DMS 273 treated with DMSO at 0.1 percent for 48 hours (cell line): ENCODE measurements at places on chromosomes 2 and 18.

DNA sequence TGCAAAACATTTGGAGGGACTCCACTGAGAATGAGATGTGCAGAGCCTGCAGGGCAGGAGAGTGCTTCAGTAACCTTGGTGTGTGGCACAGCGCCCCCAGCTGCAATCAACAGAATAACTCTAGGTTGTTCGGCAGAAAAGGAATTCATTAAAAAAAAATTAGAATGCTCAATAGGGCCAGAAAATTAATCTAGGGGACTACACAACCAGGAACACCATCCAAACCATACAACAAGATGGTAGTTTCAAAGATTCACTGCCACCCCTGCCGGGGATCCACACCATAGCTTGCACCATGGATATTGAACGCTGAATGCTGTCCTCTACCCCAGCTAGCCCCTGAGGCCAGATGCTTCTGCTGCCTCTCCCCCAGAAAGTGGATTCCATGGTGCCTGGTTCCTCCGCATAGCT is 50.1 kb downstream of the THUMPD2 start:
- no peak for DNase-seq

DNA sequence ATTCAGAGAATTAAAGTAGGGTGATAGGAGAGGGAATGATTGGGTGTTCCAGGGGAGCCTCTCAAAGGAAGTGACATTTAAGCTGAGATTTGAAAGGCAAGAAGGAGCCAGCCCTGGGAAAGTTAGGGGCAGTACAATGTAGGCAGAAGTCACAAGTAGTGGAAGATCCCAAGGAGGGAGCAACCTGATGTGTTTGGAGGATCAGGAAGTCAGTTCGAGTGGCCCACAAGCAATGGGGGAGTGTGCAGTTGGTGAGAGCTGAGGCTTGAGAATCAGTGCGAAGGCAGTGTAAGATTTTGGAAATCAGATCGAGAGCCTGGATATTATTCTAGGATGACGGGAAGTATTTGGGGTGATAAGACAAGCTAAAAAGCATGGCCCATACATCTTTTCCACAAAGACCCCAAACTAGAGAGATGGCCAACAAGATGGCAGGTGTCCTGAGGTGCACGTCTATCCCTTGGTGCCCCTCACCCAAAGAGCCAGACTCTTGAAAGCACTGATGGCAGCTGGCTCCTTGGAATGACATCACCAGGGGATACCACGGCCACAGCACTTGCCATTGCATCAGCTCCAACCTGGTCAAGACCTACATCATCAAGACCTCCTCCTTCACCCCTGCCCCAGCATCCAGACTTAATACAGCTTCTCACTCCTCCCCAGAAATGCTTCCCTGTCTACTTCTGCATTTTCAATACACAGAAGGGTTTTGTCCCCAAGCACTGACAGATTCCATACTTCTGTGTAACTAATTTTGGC is 127.3 kb downstream of the BCL2 start:
- no peak for DNase-seq

DNA sequence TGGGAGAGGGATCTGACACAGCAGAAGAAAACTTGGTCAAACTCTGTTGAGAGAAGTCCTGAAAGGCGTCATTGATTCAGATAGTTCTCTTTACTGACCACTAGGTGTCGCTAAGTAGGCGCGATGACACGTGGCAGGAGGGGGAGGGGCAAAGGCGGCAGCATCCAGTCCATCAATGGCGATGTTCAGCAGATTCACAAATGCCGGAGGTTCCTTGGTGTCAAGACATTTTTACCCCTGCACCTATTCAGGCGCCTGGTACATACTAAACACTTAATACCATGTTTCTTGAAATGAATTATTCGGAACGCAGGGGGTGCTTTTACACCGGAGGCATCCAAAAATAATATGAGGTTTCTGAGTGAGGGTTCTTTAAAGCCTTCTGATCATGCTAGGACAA is 3.0 kb upstream of the PLEK start:
- peak; percentile 5 for DNase-seq

DNA sequence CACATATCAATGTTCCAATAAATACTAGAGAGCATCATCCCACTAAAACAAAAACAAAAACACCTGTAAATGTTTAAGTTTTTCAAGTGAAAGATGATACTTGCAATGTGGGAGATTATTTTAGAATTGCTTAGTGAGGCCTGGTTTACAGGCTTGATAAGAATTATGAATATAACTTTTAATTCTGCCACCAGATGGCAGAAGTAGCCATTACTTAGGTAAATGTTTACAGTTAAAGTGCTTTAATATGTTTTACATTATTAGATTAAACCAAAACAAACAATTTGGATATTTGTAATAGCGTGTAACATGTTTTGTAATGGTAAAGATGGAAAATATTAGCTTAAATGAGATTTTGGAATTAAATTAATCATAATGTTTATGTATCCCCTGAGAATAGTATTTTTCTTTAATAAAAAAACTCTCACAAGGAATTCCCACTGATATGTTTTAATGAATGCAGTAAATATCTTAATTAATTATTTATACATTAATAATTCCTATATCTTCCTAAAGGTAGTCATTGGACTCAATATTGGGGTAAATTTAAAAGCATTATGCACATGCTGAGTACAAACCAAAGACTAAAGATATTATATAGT is 522.0 kb downstream of the SPAG16 start:
- no peak for DNase-seq

GRCh38 chr18:30917651-30918050 is 124.9 kb downstream of the DSC3 start:
- DNase-seq = no peak

DNA sequence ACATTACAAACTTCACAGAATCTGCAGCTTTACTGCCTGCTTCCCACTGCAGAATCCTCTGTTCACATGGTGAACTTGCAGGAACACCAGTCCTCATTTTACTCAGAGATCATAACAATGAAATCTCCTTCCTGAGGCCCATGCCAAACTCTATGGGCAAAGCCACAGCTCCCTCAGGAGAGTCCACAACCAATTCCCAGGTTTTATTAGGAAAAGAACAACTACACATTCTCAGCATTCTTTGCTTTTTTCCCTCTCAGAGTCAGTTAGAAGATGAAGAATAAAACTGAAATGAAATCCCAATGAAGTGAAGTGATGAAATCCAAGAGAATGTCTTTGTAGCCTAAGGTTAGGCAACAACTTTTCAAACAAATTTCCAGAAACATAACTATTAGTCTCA is 233.7 kb downstream of the DSEL start:
- no peak for DNase-seq

- no peak for DNase-seq
These were observed 73.6 kb downstream of the FSHR start for GRCh38 chr2:49080681-49081080.

DNA sequence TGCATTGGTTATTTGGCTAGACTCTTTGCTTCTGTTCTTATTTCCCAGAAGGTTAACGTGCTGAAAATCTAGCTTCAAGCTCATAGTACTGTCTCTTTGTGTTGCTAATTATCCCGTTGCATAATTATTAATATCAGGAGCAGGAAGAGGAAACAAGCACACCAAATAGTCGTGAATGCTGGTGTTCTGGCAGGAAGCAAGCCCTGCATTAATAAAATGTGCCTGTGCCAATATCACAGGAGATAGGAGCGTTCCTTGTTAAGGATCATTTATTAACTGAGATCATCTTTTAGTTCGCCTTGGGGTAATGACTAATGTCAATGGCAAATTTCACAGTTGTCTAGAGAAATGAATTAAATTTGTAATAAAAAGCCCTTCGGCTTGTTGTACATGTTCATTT is 893.0 kb upstream of the POU3F3 start:
- DNase-seq = no peak

GRCh38 chr2:106701203-106702022 is 184.6 kb downstream of the ST6GAL2 start:
- no peak for DNase-seq

GRCh38 chr2:916935-917334 is 33.7 kb upstream of the SNTG2 start:
- no peak for DNase-seq

DNA sequence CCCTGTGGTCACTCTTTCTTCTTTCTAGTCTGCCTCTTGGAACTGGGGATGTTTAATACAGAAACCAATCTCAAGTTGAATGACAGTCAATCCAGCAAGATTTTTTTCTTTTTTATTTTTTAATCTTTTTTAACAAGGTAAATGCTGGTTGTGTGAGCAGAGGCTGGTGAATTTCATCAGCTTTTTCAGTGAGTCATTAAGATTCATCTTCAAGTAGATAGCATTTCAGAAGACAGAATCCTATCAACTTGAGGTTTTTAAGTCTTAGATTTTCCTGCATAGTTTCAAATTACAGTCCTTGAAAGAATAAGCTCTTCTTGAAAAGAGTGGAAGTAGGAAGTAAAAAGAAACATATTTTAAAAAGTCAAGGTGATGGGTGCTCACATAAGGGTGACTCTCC is 12.4 kb downstream of the SLC8A1 start:
- DNase-seq = no peak

DNA sequence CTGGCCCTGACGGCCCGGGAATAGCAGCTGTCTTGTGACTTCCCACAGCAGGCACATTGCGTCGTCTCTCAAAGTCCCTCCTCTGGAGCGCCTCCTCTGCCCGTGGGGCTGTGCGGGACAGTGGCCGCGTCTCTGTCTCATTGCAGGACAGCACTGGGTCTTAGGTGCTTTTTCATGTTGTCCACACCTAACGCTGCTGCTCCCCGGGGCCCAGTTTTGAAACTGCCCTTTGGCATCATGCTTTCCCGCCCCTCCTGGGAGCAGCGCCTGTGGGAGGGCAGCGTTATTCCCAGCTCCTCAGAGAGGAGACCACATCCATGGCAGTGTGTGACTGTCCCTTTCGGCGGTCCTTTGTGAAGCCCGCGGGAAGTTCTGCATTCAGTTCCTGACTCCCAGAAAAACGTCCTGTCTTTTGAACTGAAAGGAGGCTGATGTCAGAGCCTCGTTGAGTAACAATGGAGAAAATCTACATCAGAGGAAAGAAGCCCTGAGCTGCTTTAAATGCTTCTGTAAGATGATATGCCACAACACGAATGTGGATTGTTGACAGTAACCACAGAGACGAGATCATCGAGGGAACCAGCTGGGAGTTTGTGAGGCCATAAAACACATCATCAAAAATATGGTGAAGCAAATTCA is 226.0 kb downstream of the FAM210A start:
- no peak for DNase-seq

- no peak for DNase-seq
These were observed 120.8 kb downstream of the ESCO1 start for GRCh38 chr18:21479721-21480120.

DNA sequence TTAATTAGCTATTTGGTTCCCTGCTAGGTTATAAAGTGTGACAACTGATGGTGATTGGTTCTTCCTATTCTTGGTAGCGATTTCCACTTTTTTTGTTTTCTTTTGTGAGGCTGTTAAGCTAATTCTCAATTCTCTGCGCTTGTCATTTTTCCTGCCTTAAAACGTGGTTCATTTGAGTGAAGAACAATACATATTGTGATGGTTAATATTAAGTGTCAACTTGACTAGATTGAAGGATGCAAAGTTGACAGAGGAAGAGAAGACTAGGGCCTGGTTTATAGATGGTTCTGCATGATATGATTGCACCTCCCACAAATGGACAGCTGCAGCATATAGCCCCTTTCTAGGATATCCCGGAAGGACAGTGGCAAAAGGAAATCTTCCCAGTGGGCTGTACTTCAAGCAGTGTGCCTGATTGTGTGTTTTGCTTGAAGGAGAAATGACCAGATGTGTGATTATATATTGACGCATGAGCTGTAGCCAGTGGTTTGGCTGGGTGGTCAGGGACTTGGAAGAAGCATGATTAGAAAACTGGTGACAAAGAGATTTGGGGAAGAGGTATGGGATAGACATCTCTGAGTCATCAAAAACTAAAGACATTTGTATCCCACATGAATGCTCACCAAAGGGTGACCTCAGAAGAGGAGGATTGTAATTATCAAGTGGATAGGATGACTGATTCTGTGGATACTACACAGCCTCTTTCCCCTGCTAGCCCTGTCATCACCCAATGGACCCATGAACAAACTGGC is 39.4 kb upstream of the ZNF804A start:
- DNase-seq = no peak

DNA sequence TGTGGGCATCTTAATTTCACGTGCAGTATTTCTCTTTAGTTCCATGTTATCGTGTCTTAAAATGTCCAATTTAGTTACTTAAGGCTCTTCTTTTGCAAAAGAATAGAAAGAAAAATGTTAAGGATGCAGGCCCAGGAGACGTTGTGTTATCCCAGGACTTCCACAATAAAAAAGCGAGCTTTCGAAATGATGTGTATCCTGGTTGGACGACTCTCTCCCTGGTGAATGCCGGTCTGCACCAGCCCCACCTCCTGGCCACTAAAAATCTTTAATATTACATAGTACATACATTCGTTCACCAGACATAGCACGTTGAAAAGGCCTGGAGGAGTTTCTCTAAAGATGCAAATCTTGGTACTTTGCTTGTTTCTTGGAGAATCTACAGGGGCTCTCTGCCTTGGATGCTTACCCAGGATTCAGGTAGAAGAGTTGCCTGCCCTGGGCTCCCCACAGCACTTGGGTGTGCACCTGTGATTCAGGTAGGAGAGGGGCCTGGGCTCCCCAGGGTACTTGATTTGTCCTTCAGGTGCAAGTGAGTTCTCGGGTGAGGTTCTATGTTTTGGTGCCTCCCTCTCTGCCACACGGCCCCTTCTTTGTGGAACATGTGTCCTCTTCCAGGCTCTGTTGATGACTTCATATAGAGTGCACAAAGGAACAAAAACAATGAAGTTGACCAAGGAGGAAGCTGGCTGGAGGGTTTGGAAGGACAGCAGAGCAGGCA is 26.6 kb downstream of the TWIST2 start:
- DNase-seq = no peak

DNA sequence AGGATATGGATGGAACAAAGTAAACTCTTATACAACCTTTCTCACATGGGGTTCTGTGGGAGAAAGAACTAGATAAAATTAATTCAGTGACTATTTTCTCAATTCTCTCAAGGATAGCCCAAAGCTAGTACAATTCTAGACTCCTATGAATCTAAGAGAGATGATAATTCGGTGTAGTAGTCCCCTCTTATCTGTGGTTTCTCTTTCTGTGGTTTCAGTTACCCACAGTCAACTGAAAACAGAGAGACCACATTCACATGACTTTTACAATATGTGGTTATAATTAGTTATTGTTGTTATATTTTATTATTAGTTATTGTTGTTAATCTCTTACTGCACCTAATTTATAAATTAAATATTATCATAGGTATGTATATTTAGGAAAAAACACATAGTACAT is 53.5 kb upstream of the C2orf15 start:
- no peak for DNase-seq

- no peak for DNase-seq
These were observed 51.1 kb downstream of the PAPOLG start for GRCh38 chr2:60806988-60807681.
